A375 (cell line): ENCODE measurements at places on chromosomes 7 and 10. TPM values are rescaled to one million over a fixed set of nuclear protein-coding genes. Genes with fewer than 3 reads are reported as not detected.

Gene MYH16
- 0.87 and 1.7 TPM in 2 replicates for total RNA-seq

Gene HPS6
- 31.3 and 35.3 TPM in 2 replicates for total RNA-seq

Gene EPHA1
- total RNA-seq, result 0.04 and 0.24 TPM in 2 replicates

Gene WEE2
- total RNA-seq, result not detected in 2 replicates

Gene RASSF4
- 1.7 and 2.6 TPM in 2 replicates for total RNA-seq

Gene HHEX
- total RNA-seq, result 10.6 and 12.5 TPM in 2 replicates

Gene ASL
- total RNA-seq, result 36.3 and 43.8 TPM in 2 replicates

Gene RARRES2
- total RNA-seq, result not detected in 2 replicates

Gene GDF2
- total RNA-seq, result not detected in 2 replicates

Gene TBRG4
- total RNA-seq, result 116 and 139 TPM in 2 replicates

Gene CNPY1
- total RNA-seq, result not detected in 2 replicates

Gene CYP3A4
- not detected in 2 replicates for total RNA-seq

Gene CNPY4
- 17.3 and 20.6 TPM in 2 replicates for total RNA-seq

Gene LIPJ
- total RNA-seq, result not detected in 2 replicates

Gene LLCFC1
- total RNA-seq, result not detected in 2 replicates

Gene ATRNL1
- total RNA-seq, result 4.1 and 4.2 TPM in 2 replicates

Gene NACAD
- total RNA-seq, result 0.41 and 0.45 TPM in 2 replicates

Gene ZNF398
- 6.6 and 9.0 TPM in 2 replicates for total RNA-seq

Gene LAMB1
- 375 and 395 TPM in 2 replicates for total RNA-seq

Gene C10orf67
- total RNA-seq, result not detected in 2 replicates

Gene NPY4R
- not detected in 2 replicates for total RNA-seq

Gene TFPI2
- total RNA-seq, result 19.6 and 22.3 TPM in 2 replicates

Gene EPO
- total RNA-seq, result not detected in 2 replicates

Gene ITPRID1
- total RNA-seq, result not detected in 2 replicates

Gene SPDYE16
- 0.08 TPM in 1 of 2 replicates, not detected in the other for total RNA-seq

Gene TRDMT1
- 3.2 and 5.9 TPM in 2 replicates for total RNA-seq

Gene UNCX
- not detected in 2 replicates for total RNA-seq

Gene TMEM196
- not detected in 2 replicates for total RNA-seq

Gene TRIM4
- 23.1 and 23.5 TPM in 2 replicates for total RNA-seq

Gene SEMA3E
- 0.61 and 2.9 TPM in 2 replicates for total RNA-seq

Gene THSD7A
- total RNA-seq, result 0.38 and 0.82 TPM in 2 replicates

Gene DCLRE1A
- 8.2 and 9.7 TPM in 2 replicates for total RNA-seq

Gene ABCC2
- 13.4 and 16.9 TPM in 2 replicates for total RNA-seq

Gene FAM25C
- total RNA-seq, result 2.2 TPM in 1 of 2 replicates, not detected in the other

Gene IL2RA
- not detected in 2 replicates for total RNA-seq

Gene TMEM139
- 1.2 and 3.2 TPM in 2 replicates for total RNA-seq

Gene SYT15
- total RNA-seq, result 0.08 and 0.24 TPM in 2 replicates

Gene GPR26
- total RNA-seq, result not detected in 2 replicates

Gene FAM131B
- total RNA-seq, result 1.4 and 2.4 TPM in 2 replicates

Gene NEURL1
- total RNA-seq, result 0.53 and 0.66 TPM in 2 replicates

Gene STAMBPL1
- 55.7 and 68.9 TPM in 2 replicates for total RNA-seq

Gene VWC2
- total RNA-seq, result not detected in 2 replicates
